ENCODE measurements at places on chromosomes 5 and 9.

DNA sequence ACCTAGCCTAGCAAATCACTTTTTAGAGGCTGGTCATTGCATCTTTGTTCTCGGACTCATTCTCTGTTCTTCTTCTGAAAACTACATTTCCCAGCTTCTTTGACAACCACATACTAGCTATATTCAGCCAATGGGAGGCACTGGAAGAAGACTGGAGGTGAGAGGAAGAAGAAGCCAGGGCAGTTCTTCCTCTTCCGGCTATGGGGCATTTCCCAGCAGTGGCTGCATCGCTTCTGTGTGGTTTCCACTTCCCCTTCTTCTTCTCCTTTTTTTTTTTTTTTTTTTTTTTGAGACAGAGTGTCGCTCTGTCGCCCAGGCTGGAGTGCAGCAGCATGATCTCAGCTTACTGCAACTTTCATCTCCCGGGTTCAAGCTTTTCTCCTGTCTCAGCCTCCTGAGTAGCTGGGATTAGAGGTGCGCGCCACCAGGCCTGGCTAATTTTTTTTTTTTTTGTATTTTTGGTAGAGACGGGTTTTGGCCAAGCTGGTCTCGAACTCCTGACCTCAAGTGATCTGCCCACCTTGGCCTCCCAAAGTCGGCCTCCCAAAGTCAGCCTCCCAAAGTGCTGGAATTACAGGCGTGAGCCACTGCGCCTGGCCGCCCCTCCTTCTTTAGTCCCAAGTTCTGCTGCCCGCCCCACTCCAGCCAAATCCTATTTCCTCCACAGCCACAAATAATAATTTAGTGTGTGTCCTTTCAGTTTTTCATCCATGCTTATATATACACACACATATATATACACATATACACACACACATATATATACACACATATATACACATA is 6.9 kb upstream of the UBAP1 start:
- peak; percentile 97 for DNase-seq

GRCh38 chr5:58064801-58065200 is 395.1 kb downstream of the PLK2 start:
- DNase-seq = no peak

GRCh38 chr9:792331-793260 is 48.9 kb upstream of the DMRT1 start:
- no peak for DNase-seq

DNA sequence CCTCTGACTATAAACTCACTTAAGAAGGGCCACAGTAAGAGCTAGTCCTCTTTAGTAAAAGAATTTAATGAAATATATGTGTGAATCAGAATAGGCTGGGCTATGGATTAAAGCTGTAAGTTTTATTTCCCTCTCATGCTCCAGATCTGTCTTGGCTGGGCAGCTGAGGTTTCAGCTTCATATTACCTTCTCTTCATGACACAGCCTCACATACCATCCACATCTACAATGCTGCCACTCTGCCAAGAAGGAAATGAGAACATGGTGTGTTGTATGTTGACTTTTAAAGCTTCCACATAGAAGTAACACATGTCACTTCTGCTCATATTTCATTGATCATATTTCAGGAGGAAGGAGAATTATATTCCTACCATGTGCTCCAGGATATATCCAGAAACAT is 776.0 kb upstream of the ACO1 start:
- DNase-seq = no peak

- DNase-seq = no peak
Observed at GRCh38 chr9:90903766-90904424, 102.3 kb downstream of the SYK start.

DNA sequence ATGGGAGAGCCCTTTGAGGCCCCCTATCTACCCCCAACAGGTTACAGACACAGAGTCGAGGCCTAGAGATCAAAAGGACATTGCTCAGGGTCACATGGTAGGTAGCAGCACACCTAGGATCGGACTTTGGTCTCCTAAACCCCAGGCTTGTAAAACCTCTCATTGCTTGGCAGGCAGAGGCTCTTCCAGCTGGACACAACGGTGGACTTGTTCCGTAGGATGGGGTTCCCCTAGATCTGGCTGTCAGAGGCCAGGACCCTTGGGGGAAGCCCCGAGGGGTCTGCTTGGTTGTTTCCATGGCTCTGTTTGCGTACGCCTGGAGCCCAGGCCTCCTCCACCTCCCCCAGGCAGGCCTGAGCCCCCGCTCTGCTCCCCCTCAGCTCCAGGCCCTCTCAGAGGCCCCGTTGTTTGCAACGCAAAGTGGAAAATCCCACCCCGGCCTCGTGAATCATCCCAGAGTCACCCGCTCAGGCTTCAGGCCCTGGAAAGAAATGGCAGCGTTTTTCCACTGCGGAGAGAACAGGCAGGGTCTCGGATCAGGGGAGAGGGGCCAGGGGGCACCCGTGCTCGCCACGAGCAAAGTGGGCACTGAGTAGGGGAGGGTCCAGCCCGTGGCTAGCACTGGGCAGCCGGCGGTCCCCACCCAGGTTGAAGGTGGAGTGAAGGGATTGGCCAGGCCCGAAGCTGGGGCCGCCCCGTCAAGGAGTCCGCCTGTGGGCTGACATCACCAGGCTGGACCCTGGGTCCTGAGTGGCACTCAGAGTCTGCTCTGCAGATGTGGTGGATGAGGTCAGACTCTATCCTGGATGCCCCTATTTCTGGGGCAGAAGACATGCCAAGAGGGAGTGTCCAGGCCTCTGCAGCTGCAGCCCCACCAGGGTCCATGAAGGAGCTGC is 19.8 kb downstream of the COL27A1 start:
- DNase-seq = no peak

DNA sequence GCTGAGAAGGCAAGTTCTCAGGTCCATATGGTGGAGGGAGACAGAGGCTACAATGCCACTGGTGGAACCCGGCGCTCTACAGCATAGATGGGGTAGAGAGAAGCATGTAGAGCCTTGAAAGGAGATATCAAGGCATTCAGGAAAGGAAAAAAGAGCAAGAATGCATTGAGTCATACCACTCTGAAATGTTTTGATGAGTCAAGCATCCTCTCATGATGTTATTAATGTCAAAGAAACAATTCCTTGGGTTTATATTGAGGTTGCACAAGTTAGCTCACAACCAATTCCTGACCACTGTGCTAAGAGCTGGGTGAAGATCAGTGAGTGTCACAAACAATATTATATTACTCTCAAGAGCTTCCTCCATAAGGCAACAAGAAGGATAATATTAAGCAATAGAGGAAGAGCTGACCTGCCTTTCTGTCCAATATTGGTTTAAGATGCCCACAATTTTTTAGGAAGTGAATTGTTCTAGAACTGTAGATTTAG is 178.0 kb downstream of the RFK start:
- peak; percentile 15 for DNase-seq

- DNase-seq = no peak
Observed at GRCh38 chr5:31854181-31855133, 215.5 kb downstream of the PDZD2 start.

GRCh38 chr5:91727463-91727862 is 344.3 kb upstream of the ARRDC3 start:
- no peak for DNase-seq

DNA sequence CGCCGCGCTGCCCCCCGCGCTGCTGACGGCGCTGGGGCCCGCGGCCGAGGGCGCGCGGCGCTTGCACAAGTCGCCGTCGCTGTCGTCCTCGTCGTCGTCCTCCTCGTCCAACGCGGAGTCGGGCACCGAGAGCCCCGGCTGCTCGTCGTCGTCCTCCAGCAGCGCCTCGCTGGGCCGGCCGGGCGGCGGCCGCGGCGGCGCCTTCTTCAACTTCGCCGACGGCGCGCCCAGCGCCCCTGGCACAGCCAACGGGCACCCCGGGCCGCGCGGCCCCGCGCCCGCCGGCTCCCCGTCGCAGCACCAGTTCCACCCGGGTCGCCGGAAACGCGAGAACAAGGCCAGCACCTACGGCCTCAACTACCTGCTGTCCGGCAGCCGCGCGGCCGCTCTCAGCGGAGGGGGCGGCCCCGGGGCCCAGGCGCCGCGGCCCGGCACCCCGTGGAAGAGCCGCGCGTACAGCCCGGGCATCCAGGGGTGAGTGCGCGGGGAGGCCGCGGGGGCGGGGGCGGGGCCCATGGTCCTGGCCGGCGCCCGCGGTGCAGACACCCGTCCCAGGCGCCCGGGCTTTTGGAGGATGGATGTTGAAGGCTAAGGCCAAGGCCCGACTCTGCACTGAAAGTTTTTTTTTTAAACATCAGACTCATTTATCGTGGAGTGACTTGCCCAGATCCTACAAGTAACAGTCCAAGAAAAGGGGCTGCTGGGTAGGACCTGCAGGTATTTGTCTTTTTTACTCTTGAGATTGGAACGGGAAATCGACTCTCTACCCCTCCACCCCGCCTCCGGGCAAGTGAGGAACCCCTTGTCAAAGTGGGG is 1.2 kb downstream of the TENT4A start:
- DNase-seq = no peak

- peak; percentile 91 for DNase-seq
Observed at GRCh38 chr5:171647043-171647903, 138.3 kb upstream of the SMIM23 start.

DNA sequence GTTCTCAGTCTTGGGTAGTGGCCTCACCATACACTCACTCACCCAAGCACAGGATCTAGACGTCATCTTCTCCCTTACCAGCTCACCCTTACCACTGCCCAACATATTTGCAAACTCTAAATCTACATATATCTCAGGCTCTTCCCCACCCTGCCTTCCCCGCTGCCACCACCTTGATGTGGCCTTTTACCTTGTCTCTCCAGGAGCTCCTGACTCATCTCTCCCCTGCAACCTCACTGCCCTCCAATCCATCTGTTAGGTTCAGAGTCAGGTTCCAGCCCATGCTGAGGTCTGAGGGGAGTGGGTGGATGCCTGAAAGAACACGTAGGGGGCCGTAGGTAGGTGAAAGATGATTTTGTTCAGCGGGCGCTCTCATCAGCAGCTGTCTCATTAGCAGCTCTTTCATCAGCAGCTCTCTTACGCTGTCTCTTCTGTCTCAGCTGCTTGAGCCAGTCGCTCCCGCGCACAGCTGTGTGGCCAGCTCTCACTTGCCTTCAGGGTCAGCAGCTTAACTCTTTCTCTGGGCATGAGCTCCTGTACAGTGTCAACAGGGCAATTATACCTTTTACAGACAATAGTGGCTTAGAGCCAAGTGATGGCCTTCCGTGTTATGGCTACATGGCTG is 23.1 kb upstream of the CKMT2 start:
- no peak for DNase-seq

- DNase-seq = no peak
Observed at GRCh38 chr5:123176224-123176937, 87.3 kb downstream of the PRDM6 start.

DNA sequence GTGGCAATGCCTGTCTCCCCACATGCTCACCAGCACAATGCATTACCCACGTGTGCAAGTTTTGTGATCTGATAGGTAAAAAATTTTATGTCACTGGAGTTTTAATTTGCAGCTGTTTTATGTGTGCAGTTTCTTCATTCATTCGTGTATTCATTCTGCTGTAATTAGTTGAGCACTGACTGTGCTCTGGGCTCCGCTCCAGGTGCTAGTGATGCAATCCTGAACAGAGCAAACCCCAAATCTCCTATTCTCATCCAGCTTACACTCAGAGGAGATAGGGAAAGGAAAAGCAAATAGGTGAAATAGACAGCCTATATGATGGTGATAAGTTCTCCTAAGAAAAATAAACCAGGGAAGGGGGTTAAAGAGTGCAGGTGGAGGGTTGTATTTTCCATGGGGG is 148.4 kb downstream of the TENT4A start:
- DNase-seq = no peak

DNA sequence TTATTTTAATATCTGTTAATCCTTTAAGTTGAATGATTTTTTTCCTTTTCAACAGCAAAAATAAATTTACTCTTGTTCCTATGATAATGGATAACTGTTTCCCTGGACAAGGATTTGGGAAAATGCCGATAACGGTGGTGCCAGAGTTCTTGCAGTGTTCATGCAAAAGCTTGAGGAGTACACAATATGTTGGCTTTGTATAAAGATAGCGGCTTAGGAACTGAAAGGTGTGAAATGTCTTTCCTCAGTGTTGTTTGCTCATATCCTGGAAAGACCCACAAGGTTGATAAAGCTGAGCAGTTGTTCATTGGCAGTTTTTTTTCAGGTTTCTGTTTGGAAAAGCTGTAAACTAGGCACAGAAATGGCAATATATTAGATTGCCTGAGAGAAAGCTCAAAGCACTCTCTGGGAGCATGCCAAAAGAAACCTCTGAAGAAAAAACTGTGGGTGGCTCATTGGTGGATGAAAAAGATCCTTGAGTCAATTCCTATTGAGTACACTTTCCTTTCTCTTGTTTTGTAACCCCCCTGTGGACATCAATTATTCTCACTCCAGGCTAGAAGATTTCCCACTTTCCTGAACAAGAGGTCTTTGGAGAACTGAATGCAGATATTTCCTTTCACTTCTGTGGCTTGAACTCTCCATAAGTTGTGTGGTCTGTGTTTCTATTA is 117.2 kb upstream of the RGMB start:
- no peak for DNase-seq

GRCh38 chr5:157108976-157109375 is at the start of gene HAVCR2:
Gene HAVCR2 (minus strand): TSS chr5:157109044. CDS start chr5:157108983, 61 bp downstream.
- peak; percentile 42 for DNase-seq

GRCh38 chr9:124733964-124734740 is 37.0 kb downstream of the NR6A1 start:
- DNase-seq = no peak

- DNase-seq = no peak
Observed at GRCh38 chr9:127165116-127165515, 42.7 kb upstream of the ANGPTL2 start.

DNA sequence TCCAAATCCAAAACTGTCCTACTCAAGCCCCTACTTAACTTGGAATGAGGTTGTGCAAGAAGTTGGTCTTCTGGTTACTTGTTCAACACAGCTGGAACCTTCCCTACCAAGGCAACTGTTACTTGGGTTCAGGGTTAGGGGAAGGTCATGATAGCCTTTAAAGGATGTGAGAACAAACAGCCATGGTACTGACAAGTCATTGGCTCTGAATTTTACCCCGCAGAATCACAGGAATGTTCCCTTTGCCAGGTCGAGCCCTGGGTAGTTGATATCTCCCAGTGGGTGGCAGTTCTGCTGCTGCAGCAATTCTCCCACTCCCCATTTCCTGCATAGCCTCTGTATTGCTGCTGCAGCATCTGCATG is 396.1 kb upstream of the MPDZ start:
- no peak for DNase-seq
